ENCODE measurements at places on chromosomes 11 and 22.

DNA sequence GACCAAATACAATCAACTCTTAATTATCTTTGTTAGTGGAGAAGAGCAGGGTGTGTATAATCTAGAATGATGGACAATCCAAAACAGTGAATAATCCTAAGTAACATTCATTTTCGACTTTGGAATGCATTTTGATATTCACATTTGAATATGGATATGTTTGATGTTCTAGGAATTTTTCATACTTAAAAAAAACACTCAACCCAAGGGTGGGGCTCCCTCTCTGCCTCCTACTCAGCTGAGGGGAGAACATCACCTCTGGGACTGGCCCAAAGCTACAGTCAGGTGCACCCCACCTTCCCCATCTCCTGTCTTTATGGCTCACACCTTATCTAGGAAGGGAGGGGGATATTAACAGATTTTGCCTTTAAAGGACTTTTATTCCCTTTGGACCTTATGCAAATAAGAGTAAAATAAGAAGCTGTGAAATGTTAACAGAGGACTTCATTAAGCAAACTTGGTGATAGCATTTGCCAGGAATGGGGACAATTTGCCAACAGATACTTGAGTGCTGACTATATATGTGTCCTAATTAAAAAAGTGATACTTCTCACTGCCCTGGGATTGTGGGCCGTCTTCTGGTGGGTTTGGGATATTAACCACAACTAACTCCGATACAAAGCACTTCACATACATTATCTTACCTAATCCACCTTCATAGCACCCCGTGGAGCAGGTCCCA lies 187.0 kb downstream of the ST3GAL4 start:
- no peak for DNase-seq

GRCh38 chr22:33105501-33105911 lies 47.3 kb upstream of the SYN3 start:
- DNase-seq: no peak

DNA sequence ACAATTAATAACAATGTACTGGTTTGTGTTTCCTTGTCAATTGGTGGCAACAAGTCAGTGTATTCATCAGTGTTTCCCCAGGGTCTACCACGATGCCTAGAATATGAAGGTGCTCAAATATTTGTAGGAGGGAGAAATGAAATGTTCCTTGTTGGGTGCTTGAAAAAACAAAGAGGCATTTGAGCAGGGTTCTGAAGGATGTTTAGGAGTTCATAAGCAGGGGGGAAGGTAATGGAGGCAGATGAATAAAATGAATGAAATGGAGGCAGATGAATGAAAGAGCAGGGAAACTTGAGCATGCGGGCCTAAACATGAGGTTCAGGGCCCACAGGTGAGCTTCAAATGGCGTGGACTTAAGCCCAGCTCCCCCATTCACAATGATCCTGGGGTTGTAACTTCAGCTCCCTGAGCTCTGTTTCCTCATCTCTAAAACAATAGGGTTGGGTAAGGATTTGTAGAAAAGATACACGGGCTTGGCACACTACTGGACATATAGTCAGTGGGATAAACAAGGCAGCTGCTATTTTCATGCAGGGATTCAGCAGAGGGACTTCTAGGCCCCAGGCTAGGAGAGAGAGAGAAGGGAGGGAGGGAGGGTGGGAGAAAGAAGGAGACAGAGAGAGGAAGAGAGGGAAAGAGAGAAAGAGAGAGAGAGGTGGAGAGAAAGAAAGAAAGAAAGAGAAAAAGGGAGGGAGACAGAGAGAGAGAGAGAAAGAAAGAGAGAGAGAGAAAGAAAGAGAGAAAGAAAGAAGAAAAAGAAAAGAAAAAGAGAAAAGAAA lies 73.7 kb downstream of the MN1 start:
- DNase-seq: no peak

DNA sequence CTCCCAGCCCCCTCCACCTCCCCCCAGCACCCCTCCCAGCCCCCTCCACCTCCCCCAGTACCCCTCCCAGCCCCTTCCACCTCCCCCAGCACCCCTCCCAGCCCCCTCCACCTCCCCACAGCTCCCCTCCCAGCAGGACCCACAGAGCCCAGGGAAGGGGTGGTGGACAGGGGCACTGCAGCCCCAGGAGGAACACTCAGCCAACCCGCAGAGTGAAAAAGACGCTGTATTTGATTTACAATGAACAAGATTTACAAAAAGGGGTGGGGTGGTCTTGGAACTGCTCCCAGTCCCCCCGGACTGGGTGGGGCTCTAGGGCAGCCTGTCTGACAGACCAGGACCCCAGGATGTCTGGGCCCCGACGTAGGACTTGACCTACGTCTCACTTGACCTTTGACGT lies 4.6 kb upstream of the MAPK11 start:
- no peak for DNase-seq

- DNase-seq: no peak
Measured at GRCh38 chr22:37139762-37140161, 10.0 kb downstream of the IL2RB start.

DNA sequence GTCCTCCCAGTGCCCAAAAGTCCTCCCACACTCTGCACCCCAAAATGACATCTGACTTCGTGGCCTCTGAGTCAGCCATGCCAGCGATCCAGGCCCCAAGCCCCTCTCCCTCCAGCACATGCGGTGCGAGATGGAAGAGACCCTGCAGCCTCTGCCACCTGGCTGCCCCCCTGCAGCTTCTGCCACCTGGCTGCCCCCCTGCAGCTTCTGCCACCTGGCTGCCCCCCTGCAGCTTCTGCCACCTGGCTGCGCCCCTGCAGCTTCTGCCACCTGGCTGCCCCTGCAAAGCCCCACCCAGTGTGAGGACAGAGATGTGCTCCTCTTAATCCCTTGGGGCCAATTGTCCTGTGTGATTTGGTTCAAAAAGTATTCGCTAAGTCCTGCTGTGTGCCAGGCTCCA lies 68.0 kb downstream of the WNT7B start:
- DNase-seq: no peak

- no peak for DNase-seq
Measured at GRCh38 chr11:126464796-126465195, 109.3 kb downstream of the ST3GAL4 start.

DNA sequence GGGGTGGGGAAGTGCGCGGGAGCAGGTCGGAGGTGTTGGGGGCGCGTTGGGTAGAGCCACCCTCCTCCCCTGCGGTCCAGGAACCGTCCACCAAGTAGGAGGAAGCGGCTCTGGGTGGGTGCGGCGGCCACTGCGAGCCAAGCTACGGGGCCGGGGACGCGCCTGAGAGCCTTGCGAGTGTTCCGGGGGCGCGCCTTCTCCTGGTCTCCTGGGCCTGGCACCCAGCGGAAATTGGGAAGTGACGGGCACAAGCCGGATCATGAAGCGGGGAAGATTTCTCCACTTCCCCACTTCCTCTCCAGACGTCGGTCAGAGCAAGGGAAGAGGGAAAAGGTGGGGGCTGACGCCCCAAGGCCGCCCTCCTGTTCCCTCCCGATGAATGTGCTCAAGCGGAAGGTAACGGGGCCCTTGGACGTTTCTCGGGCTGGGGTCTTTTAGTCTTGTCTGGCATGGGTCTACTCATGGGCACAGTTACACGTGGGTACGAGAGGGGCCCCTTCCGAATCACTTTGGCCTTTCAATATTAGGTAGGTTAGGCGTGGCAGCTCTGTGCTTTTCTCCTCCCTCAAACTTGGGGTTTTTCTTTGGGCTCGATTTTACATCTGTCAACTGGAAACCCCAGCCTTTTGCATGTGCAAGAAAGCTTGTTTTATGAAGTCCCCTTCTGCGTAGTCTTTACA lies 865 bp downstream of the RBM14 start:
- peak; percentile 82 for DNase-seq

DNA sequence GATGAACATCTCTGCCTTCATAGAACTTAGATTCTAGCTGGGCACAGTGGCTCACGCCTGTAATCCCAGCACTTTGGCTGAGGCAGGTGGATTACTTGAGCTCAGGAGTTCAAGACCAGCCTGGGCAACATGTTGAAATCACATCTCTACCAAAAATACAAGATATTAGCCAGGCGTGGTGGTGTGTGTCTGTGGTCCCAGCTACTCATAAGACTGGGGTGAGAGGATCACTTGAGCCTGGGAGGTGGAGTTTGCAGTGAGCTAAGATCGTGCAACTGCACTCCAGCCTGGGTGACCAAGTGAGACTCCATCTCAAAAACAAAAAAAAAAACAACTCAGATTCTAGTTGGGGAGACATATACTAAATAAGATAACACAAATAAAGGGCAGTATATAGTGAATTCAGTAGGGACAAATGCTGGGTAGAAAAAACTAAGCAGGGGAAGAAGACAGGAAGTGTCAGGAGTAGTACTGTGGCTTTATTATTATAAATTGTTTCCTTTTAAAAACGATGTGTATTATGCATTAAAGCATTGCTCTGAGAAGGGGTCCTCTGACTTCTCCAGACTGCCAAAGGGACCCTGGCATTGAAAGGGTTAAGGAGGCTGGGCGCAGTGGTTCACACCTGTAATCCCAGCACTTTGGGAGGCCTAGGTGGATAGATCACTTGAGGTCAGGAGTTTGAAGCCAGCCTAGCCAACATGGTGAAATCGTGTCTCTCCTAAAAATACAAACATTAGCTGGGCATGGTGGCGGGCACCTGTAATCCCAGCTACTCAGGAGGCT lies 46.7 kb downstream of the PACS1 start:
- DNase-seq: no peak

GRCh38 chr11:496834-497564 lies 10.0 kb downstream of the RNH1 start:
- DNase-seq: no peak

DNA sequence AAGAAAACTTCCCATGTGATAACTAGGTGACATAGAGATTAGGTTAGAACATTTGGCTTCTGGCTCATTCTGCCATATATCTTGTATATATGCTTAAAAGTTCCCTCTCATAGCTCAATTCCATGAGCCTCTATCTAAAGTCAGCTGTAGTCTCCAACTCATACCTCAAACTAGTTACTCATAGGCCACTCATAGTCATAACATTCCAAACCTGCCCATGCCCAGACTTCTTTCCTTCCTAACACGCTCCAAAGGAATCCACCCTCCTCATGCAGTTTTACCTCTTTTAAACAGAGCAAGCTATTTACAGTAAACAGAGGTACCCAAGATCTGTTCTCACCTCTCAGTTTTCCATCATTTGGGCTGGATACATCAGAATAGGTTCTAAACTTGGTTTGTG lies 39.4 kb downstream of the GLYATL2 start:
- no peak for DNase-seq

DNA sequence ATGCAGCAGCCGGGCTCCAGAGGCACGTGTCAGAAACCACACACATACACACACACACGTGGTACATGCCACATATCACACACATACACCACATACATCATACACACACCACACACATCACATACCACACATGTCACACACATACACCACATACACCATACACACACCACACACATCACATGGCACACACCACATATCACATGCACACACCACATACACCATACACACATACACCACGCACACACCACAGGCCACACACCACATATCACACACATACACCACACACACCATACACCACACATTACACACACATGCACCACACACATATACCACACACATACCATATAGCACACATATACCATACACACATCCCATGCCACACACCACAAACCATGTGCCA lies 97.5 kb upstream of the PRR5 start:
- DNase-seq: no peak

DNA sequence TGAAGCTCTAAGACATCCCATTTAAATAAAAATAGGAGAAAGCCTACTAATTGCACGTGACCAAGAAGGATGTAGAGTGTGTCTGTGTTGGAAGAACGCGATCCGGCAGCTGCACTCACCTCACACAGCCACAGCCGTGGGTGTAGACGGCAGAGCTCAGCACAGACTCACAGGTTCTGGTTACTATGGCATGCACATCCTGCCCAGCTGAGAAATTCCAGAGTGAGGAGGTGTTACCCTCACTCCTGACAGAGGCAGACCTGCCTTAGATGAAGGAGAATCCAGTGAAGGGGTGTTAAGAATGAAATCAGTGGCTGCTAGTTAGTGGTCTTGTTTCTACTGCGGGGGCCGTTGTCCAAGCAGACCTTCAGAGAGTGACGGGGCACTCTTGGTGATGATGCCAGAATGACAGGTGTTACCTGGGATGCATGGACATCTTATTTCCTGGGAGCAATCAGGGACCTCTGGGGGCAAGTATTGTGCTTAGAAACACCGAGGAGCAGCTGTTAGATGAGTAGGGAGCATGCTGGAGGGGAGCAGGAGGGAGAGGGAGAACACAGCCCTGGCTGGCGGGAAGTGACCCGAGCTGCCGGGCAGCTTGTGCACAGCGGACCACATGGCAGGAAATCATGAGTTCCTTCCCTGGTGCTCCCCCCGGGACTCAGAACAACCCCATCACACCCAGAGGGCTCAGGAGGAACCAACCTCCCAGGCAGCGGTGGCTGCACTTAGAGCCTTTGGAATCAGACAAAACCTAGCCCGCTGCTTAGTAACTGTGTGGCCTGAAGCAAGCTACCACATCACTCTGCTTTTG lies 12.3 kb downstream of the KCNJ5 start:
- no peak for DNase-seq

DNA sequence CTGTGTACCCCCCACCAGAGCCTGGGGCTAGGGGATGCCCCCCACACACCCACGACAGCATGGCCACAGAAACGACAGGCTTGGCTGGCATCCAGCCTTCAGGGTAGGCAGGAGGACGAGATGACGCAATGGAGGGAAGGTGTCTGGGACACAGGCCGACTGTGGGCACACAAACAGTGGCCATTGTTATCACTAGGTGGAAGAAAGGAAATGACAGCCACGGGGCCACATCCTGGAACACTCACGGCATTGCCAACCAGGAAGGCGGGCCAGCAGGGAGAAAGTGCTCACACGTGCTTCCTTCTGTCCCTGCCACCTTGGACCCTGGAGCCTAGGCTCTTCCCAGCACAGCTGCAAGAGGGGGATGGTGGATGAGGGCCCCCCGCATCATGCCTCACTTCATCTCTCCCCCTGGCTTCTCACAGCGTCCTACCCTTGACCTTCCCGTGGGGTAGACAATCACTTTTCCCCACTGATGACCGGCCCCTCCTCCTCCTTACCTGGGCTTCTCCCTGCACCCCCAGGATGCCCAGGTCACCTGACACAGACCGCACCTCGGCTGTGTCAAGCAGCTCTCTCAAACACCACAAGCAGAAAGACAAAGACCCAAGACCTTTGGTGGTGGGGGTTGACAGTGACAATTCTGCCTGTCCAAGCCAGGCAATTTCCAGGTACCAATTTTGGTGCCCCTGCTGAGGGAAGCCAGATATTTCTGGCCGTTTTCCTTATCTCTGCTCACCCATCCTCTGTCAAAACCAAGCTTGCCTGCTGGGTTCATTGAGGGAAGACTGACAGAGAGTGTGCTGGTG lies 8.6 kb downstream of the PLA2G6 start:
- peak; percentile 91 for DNase-seq

- no peak for DNase-seq
Measured at GRCh38 chr22:22400099-22400498, 108.4 kb downstream of the ZNF280B start.

- DNase-seq: no peak
Measured at GRCh38 chr22:37920126-37920525, 14.0 kb downstream of the MICALL1 start.

GRCh38 chr11:57085611-57086010 lies 96.1 kb upstream of the LRRC55 start:
- no peak for DNase-seq

GRCh38 chr11:88212300-88212699 lies 37.1 kb upstream of the RAB38 start:
- DNase-seq: no peak

- no peak for DNase-seq
Measured at GRCh38 chr11:3834349-3834663, 6.5 kb downstream of the RHOG start.

GRCh38 chr11:75639762-75640181 lies 29.1 kb downstream of the MAP6 start:
- DNase-seq: peak; percentile 85

- DNase-seq: no peak
Measured at GRCh38 chr22:25630447-25630846, 66.0 kb downstream of the GRK3 start.
